ENCODE measurements at places on chromosomes 12 and 14.

DNA sequence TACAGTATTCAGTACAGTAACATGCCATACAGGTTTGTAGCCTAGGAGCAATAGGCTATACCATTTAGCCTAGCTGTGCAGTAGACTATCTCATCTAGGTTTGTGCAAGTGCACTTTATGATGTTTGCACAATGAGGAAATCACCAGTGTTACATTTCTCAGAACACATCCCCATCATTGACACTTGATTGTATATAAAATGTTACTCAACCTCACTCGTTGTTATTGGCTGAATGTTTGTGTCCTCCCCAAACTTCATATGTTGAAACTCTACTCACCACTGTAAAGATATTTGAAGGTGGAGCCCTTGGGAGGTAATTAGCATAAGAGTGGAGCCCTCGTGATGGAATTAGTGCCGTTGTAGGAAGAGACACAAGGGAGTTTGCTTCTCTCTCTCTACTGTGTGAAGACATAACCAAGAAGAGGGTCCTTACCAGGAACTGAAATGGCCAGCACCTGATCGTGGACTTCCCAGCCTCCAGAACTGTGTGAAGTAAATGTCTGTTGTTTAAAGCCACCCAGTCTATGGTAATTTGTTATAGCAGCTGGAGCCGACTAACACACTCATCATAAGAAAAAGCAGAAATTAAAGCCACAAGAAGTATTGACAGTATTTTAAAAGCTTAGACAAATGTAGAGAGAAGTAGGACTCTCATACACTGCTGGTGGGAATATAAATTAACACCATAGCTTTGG lies 3.2 kb upstream of the MED13L start:
- DNase-seq: no peak

DNA sequence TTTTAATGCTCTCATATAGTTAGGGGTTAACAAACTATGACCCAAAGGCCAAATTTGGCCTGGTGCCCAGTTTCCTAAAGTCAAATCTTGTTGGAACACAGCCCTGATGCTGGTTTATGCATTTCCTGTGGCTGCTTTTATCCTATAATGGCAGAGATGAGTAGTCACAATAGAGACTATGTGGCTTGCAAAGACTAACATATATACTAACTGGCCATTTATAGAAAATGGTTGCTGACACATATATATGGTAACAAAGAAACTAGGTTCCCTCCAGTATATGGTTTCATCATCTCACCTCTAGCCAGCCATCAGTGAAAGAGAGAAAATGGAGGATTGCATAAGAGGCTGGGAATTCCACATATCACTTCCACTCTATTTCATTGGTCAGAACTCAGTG lies 10.8 kb downstream of the NAV3 start:
- no peak for DNase-seq

- DNase-seq: no peak
Observed at GRCh38 chr14:71070169-71070568, 162.9 kb downstream of the PCNX1 start.

DNA sequence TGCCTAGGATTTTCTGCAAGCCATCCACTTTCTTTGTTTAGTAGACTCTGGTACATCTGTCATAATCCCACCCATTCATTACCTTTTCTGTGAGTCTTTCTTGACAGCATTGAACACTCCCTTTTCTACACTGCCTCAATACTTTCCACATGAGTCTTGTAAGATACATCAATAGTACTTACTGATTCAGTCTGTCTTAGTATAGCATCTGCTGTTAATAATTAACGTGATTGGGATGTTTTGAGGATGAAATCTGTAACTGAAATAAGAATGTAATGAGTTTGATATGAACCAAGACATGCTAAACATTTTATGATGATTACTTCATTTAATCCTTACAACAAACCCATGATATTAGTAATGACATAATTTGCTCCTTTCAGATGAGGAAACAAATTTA lies 196.2 kb upstream of the FOXG1 start:
- no peak for DNase-seq

GRCh38 chr12:69471076-69471430 lies 865 bp downstream of the FRS2 start:
- DNase-seq: no peak

DNA sequence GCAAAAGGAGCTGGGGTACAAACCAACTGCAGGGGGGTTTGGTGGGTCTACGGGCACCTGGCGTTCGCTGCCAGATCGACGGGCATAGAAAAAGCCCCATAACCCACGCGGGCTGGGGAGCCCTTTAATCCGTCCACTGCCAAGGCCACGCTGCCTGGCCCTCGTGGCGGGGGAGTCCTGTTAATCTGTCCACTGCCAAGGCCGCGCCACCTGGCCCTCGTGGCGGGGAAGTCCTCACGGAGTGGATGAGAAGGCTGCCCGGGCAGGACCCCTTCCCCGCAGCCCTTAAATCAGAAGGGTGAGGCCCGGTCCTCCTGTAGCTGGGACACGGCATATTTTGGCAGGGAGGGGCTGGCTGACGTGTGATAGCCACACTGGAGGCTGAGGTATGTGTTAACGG lies 86.1 kb downstream of the NOC4L start:
- no peak for DNase-seq

DNA sequence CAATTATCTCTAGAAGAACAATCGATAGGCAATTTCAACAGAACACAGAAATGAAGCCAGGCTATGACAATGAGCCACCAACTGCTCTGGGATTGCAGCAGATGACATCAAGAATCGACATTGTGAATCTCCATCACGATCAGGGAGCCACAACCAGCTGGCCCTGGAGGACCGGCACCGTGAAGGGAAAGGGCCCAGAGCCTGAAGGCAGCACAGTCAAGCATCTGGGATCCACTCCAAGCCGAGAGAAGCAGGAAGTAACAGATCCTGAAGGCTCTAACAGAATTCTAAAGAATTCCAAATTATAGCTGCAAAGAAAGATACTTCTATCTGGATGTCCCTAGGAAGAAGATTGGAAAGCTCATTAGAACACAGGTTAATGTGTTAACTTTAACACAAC lies 61.0 kb downstream of the LRRC74A start:
- DNase-seq: no peak

- no peak for DNase-seq
Observed at GRCh38 chr12:69927164-69927563, 102.1 kb downstream of the MYRFL start.

DNA sequence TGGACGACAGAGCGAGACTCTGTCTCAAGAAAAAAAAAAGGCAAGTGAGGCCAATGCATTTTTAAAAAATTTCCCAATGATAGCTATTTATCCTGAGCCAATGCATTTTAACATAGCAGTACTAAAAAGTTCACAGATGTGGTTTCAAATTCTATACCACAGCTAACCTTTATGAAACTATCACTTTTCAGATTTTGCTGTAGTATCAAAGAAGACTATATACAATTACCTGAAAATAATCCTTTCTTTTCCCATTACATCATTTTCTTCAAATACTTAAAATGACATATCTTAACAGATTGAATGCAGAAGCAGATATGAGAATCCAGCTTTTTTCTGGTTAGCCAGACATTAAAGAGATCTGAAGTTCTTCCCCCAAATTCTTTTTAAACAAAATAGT lies 13.2 kb downstream of the ATF7 start:
- DNase-seq: no peak

GRCh38 chr12:119634743-119635142 lies 33.2 kb upstream of the PRKAB1 start:
- DNase-seq: no peak

Measured in activated CD4-positive, alpha-beta T cell treated with anti-CD3 and anti-CD28 coated beads for 48 hours (primary cell).